ENCODE measurements at places on chromosomes 11 and 22.

- no peak for DNase-seq
These were observed 14.9 kb downstream of the VSIG10L2 start for GRCh38 chr11:125960771-125961170.

- DNase-seq, result no peak
These were observed 15.6 kb upstream of the WDR74 start for GRCh38 chr11:62854825-62855570.

DNA sequence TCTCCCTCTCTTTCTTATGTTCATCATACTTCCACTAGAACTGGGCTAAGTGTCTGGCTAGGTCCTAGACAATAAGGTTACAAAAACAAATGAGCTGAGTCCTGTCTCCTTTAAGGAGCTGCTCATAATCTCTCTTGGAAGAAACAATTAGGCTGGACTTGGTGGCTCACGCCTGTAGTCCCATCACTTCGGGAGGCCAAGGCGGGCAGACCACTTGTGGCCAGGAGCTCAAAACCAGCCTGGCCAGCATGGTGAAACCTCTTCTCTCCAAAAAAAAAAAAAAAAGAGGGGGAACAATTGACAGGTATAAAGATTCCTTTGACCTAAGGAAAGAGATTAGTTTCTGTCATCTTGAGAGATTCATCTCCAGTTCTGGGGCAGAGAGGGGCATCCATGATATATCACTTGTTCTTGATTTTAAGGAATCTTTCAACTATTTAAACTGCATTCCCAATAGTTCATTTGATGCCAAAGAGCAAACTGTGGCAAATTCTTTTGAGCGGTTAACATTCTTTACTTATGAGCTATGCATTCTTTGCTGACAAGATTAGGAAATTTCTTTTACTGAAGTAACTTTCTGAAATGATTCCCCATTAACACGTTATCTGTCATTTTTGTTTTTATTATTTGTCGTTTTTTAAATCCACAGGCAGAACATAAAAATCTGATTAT lies 125.5 kb downstream of the C11orf87 start:
- no peak for DNase-seq

GRCh38 chr22:20889904-20890540 lies 27.2 kb upstream of the CRKL start:
- no peak for DNase-seq

GRCh38 chr11:130908770-130909625 lies 7.3 kb downstream of the SNX19 start:
- no peak for DNase-seq

DNA sequence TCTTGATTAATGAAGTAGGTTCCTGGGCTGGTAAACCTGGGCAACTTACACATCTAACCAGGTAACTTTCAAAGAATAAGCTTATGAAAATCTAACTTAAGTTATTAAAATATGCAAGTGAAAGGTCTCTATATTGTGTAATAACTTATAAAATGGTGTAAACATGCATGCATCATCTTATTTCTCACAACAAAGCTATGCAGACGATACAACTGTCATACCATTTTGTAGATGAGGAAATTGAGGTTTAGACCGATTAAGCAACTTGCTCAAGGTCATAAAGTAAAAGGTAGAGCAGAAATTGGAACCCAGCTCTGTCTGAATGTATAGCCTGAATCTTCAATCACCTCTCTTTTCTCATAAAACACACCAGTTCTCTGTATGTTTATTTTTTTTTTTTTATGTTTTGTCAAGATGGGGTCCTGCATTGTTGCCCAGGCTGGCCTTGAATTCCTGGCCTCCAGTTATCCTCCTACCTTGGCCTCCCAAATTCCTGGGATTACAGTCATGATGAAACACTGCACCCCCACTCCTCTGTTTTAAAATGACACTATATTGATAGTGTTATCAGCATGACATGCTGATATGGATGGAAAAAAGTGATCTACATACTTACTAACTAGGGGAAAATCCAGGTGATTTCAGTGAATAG lies 109.6 kb downstream of the SGSM3 start:
- no peak for DNase-seq

- no peak for DNase-seq
These were observed 184.9 kb upstream of the SESN3 start for GRCh38 chr11:95415837-95416304.
